Stimulated activated CD4-positive, alpha-beta T cell treated with anti-CD3 and anti-CD28 coated beads, TNF-alpha, amount 100 ng/mL, for 48 hours (primary cell): ENCODE measurements at places on chromosomes 16 and 17.

- no peak for DNase-seq
Measured at GRCh38 chr17:47714773-47715396, 18.2 kb upstream of the TBX21 start.

DNA sequence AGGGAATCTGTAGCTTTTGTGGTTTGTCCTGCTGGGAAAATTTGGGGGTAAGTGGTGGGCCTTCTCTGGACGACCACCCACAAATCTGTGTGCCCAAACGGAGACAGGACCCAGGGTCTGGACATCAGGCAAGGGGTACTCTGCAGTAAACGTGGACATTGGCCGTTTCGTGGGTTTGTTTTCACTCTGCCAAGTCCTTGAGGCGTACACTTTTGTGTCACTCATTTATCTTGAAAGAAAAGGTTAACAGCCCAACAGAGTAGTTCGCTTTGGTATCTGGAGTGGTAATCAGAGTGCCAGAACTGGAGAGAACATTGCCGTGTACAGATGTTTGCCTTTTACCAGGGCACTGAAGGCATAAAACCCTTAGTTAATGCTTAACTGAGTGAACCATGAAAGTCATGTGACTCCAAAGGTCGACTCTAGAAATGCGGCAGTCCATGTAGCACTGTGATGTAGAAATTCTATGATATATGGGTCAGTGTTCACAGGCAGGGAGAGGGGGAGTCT is 15.4 kb downstream of the NAA60 start:
- DNase-seq: no peak

- no peak for DNase-seq
Measured at GRCh38 chr16:47622451-47623176, 161.5 kb downstream of the PHKB start.

GRCh38 chr16:951660-952301 is 19.0 kb downstream of the LMF1 start:
- no peak for DNase-seq

DNA sequence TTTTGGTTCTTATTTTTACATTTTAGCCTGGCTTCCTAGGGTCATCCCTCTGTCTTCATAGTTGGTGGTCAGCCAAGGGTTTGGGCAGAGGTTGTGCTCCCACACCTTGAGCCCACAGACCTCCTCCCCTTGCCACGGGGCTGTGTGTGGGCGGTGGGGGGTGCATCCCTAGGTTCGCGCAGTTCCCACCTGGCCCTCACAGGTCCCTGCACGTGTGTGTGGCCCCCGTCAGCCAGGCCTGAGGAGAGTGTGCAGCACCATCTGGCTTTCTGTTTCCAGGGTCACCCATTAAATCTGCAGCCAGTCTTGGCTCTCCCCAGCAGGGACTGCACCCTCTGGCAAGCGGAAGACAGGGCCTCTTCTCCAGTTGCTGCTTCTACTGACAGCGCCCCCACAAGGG is 13.6 kb upstream of the OGFOD3 start:
- no peak for DNase-seq

GRCh38 chr16:63323055-63323454 is 1286.8 kb upstream of the CDH8 start:
- DNase-seq: no peak

GRCh38 chr17:79927136-79927661 is 88.0 kb upstream of the CBX4 start:
- no peak for DNase-seq
